Mesothelial cell of epicardium (in vitro differentiated cells): ENCODE measurements at places on chromosomes 1 and 21. TPM values are rescaled to one million over a fixed set of nuclear protein-coding genes. Genes with fewer than 3 reads are reported as not detected.

DNA sequence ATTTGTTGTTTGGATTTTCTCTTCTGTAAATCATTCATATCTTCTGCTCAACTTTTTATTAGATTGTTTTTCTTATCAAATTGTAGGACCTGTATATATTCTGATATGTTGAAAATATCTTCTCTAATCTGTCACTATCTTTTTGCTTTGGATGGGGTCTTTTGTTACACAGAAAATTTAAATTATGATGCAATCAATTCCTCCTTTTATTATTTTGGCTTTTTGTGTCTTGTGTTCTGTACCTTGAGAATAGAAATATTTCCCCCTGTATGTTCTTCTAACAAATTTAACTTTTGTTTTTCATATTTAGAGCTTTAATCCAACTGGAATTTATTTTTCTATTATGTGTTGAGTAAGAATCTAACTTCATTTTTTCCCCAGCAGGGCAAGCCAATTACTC lies 3.2 kb upstream of the AVPR1B start:
- DNase-seq, result no peak
- peaks cover 10% of the 10 kb centered on the region for H3K4me1 ChIP-seq
- H3K36me3 ChIP-seq, result peaks cover 3% of the 10 kb centered on the region
- H3K4me3 ChIP-seq, result no peak overlapping the region
- peaks cover 50% of the 10 kb centered on the region for H3K27me3 ChIP-seq
- no peak overlapping the region for H3K27ac ChIP-seq

DNA sequence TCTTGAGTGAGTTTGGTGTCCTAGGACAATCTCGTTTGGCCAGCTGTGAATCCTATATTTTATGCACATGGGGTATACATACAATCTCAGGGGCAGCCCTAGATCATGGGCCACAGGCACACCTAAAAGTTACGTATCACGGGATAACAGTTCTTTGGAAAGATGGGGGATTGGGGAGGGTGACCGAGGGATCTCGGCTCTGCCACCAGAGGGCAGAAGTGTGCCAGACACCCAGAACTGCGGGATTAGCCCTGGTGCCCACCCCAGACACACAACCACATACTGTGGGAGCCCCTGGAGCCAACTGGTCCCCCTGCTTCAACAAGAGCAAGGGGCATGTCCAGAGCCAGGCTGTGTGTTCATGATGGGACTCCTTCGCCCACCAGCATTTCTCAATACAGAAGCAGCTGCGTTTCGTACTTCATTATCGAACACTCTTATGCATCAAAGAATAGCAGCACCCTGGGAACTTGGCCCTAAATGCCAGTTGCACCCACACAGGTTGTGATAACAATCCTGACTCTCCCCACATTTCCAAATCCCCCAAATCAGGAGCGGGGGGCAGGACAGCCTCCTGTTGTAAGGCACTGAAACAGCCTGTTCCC lies 37.4 kb downstream of the TMCO4 start:
- no peak overlapping the region for H3K27ac ChIP-seq
- peak; percentile 56 for DNase-seq
- H3K27me3 ChIP-seq, result no peaks in the 10 kb centered on the region
- peaks cover 5% of the 10 kb centered on the region for H3K36me3 ChIP-seq
- no peaks in the 10 kb centered on the region for H3K4me1 ChIP-seq

DNA sequence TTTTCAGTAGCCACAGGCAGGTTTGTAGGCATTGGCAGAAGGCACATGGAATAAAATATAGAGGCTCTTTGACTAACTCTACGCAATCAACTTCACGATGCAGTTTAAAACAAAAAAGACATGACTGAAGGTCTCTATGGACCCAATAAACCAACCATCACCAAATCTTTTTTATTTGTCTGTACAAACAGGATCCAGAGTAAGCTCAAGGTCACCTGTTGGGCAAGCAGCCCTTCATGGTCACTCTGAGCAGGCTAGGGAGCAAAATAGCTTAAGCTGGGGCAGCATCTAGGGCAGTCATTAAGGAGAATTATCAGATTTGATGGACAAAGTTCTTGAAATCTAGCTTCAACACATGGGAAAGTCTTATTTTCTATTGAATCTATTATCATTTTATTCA lies 26.8 kb upstream of the PROX1 start:
- H3K27me3 ChIP-seq, result peaks cover 79% of the 10 kb centered on the region
- no peaks in the 10 kb centered on the region for H3K36me3 ChIP-seq
- no peak overlapping the region for H3K27ac ChIP-seq
- H3K4me3 ChIP-seq, result no peak overlapping the region

- peaks cover 6% of the 10 kb centered on the region for H3K4me1 ChIP-seq
- DNase-seq, result no peak
- H3K4me3 ChIP-seq, result no peak overlapping the region
Measured at GRCh38 chr1:116126281-116126680, 15.1 kb downstream of the MAB21L3 start.

GRCh38 chr1:53633073-53633704 lies 105.8 kb downstream of the GLIS1 start:
- peak; percentile 25 for DNase-seq
- H3K27me3 ChIP-seq, result peaks cover 3% of the 10 kb centered on the region
- H3K27ac ChIP-seq, result no peak overlapping the region
- no peaks in the 10 kb centered on the region for H3K4me1 ChIP-seq
- no peak overlapping the region for H3K4me3 ChIP-seq

DNA sequence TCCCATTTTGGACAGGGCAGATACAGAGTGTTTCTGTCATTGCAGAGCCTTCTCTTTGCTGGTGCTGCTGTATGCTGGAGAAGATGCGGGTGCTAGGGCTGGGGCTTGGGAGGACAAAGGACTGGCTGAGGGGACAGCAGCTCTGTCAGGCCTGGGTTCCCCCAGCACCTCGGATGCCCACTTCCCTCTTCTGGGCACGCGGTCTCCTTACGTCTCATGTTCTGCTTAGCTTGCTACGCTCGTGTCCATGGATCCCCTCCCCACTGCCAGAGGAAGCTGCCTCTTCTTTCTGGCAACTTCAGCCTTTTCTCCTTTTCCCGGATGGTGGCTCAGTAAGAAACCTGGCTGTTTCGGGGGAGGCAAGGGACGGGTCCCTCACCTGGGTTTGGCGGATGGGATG lies 75.7 kb downstream of the ARHGEF10L start:
- peaks cover 12% of the 10 kb centered on the region for H3K4me1 ChIP-seq
- no peaks in the 10 kb centered on the region for H3K27me3 ChIP-seq
- no peak overlapping the region for H3K4me3 ChIP-seq
- peaks cover 5% of the 10 kb centered on the region for H3K36me3 ChIP-seq
- no peak overlapping the region for H3K27ac ChIP-seq

DNA sequence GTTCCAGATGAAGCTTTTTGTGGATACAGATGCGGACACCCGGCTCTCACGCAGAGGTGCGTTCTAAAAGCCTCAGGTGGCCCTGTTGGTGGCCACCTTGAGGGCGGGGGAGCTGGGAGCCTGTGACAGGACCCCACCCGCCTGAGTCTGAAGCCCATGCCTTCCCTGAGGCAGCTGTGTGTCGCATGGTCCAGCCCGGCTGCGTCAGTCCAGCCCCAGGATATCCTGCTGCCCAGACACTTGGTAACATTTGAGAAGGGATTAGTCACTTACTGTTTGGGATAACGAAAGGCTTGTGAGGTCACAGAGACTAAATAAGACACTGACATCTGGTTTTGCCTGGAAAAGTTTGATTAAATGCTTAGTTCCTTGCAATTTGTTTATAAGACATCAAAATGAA lies 68.9 kb downstream of the UCK2 start:
- H3K36me3 ChIP-seq, result peaks cover 20% of the 10 kb centered on the region
- no peak overlapping the region for H3K4me3 ChIP-seq
- peaks cover 25% of the 10 kb centered on the region for H3K4me1 ChIP-seq
- no peak overlapping the region for H3K27ac ChIP-seq
- DNase-seq, result no peak

- H3K4me3 ChIP-seq, result no peak overlapping the region
- peaks cover 39% of the 10 kb centered on the region for H3K4me1 ChIP-seq
- no peaks in the 10 kb centered on the region for H3K36me3 ChIP-seq
- H3K27ac ChIP-seq, result no peak overlapping the region
- no peaks in the 10 kb centered on the region for H3K27me3 ChIP-seq
Measured at GRCh38 chr1:55958498-55958897, 620.9 kb downstream of the PLPP3 start.

GRCh38 chr1:41741244-41741643 lies 177.5 kb downstream of the HIVEP3 start:
- no peak overlapping the region for H3K27ac ChIP-seq
- H3K27me3 ChIP-seq, result peaks cover 2% of the 10 kb centered on the region
- H3K4me1 ChIP-seq, result peaks cover 2% of the 10 kb centered on the region
- DNase-seq, result no peak
- no peak overlapping the region for H3K4me3 ChIP-seq
- H3K36me3 ChIP-seq, result no peaks in the 10 kb centered on the region

GRCh38 chr1:61670016-61670415 lies 54.9 kb downstream of the TM2D1 start:
- no peak overlapping the region for H3K27ac ChIP-seq
- peaks cover 17% of the 10 kb centered on the region for H3K4me1 ChIP-seq
- no peak overlapping the region for H3K4me3 ChIP-seq
- no peaks in the 10 kb centered on the region for H3K27me3 ChIP-seq
- DNase-seq, result no peak

- H3K36me3 ChIP-seq, result no peaks in the 10 kb centered on the region
- no peak for DNase-seq
- no peak overlapping the region for H3K27ac ChIP-seq
- peaks cover 7% of the 10 kb centered on the region for H3K27me3 ChIP-seq
Measured at GRCh38 chr1:63126104-63126503, 196.3 kb upstream of the FOXD3 start.

GRCh38 chr1:219404629-219405028 lies 208.3 kb downstream of the ZC3H11B start:
- H3K4me3 ChIP-seq, result no peak overlapping the region
- no peaks in the 10 kb centered on the region for H3K36me3 ChIP-seq
- H3K4me1 ChIP-seq, result no peaks in the 10 kb centered on the region
- DNase-seq, result no peak
- H3K27ac ChIP-seq, result no peak overlapping the region
- no peaks in the 10 kb centered on the region for H3K27me3 ChIP-seq

ATAD3C gene
- 2.2 to 3.9 TPM (median 2.9 TPM) in 3 replicates for total RNA-seq

LDLRAP1 gene
- 9.1 to 10.0 TPM (median 9.9 TPM) in 3 replicates for total RNA-seq

VTCN1 gene
- 27.6 to 28.3 TPM (median 27.9 TPM) in 3 replicates for total RNA-seq

CCDC17 gene
- total RNA-seq, result 4.5 to 5.6 TPM (median 5.6 TPM) in 3 replicates

GJA8 gene
- not detected in 3 replicates for total RNA-seq

FALEC gene
- total RNA-seq, result 1.2 to 1.9 TPM (median 1.7 TPM) in 3 replicates

TMEM54 gene
- 46.5 to 49.0 TPM (median 47.7 TPM) in 3 replicates for total RNA-seq

PHLDA3 gene
- total RNA-seq, result 84.0 to 92.8 TPM (median 87.5 TPM) in 3 replicates
